ENCODE measurements at places on chromosomes 6 and 20.

GRCh38 chr20:10708351-10709185, 34.8 kb upstream of the JAG1 start:
- DNase-seq, result no peak

GRCh38 chr6:44630125-44631028, 242.9 kb downstream of the CDC5L start:
- DNase-seq, result peak; percentile 44

GRCh38 chr20:54131675-54132611, 41.8 kb downstream of the CYP24A1 start:
- DNase-seq, result no peak

DNA sequence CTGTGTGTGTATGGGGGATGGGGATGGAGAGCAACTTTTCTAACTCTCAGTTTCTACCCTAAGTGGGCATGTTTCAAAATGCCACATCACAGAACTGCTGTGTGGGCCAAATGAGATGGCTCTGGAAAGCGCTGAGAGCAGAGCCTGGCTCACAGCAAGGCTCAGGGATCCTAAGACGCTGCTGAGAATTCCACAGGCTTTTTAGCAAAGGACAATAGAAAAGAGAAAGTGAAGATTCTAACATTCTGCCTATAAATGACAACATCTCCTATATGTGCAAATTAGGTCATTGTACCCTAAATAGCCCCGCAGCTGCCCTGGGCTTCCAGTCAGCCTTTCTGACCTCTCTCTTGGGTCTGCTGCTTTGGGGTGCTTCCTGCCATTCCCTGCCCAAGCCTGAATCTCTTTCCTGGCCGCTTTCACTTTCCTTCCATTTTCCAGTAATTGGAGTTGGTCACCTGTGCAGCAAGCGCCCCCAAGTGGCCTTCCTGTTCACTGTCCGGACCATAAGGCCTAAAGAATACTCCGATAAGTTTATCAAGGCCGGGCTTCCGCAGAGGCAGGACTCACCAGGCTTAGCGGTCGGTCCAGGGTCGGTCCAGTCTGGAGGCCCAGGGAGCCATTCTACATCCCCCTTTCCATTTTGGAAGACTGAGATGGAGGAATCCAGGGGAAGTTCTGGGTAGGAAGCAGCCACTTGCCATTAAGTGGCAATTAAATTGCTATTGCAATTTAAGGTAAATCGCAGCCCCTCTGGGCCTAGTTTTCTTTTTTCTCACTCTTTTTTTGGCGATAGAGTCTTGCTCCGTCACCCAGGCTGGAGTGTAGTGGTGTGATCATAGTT, 6.7 kb upstream of the DDR1 start:
- peak; percentile 95 for DNase-seq

DNA sequence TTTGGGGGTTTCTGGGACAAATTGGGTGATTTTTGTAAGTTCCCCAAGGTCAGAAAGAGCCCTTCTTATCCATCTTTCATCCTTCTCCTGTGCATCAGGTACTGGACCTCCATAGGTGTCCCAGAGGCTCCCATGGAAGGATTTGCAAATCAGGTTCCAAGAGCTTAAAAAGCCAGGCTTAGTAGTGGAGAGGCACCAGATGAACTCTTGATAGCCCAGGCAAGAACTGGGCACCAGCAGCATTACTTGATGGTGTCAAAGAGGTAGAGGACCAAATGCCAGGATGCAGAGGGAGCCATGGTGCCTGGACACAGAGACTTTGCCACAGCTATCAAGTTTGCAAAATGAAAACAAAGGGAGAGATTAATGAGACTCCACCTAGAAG, 20.9 kb upstream of the TRAM2 start:
- DNase-seq, result no peak

- DNase-seq, result no peak
Observed at GRCh38 chr6:144811140-144811539, 526.0 kb downstream of the UTRN start.

GRCh38 chr6:84228198-84228543, 728 bp upstream of the CEP162 start:
- DNase-seq, result no peak

DNA sequence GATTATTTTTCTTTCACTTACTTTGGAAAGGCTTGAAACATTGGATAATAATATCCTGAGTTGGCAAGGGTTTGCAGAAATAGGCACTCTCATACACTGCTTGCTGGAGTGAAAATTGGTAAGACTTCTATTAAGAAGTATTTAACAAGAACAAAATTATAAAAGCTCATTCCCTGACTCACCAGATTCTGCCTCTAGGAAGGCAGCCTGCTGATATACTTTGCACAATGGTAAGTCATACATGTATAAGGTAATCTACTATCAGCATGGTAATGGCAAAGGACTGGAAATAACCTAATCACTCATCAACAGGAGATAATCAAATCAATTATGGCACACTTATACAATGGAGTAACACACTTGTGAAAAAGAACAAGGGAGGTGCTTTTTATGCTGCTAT, 85.8 kb downstream of the PLCG1 start:
- no peak for DNase-seq

- peak; percentile 69 for DNase-seq
Observed at GRCh38 chr20:63896264-63897105, 1.6 kb downstream of the DNAJC5 start.

DNA sequence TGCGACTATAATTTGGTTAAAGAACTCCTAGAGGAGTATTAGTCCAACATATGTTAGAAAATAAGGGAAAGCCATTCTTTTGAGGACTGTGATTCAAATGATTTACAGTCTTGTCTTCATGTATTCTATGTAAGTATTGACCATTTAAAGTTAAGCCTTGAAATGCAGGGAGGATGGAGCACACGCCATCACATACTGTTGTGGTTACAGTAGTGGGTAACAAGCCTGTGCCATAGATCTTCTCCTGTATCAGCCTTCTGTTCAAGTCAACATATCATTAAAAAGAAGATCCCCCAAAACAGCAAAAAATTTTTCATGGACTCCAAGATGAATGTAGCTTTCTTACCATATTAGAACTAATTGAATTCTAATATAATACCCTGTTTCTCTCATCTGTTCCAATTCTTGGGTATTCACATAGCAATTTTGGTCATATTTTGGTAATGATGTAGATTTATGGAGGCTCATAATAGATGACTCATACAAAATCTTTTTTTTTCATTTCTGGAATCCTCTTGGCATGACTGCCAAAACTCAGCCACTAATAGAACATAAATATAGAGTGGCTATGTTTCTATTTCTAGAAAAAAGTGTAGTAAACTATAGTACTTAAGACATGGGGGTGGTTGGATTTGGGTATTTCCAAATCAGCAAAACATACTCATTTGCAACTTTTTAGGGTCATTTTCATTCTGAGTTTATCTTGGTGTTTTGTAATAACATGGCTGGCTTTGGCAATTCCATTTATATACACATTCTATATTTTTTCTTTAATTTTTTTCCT, 413.5 kb downstream of the BCKDHB start:
- no peak for DNase-seq

DNA sequence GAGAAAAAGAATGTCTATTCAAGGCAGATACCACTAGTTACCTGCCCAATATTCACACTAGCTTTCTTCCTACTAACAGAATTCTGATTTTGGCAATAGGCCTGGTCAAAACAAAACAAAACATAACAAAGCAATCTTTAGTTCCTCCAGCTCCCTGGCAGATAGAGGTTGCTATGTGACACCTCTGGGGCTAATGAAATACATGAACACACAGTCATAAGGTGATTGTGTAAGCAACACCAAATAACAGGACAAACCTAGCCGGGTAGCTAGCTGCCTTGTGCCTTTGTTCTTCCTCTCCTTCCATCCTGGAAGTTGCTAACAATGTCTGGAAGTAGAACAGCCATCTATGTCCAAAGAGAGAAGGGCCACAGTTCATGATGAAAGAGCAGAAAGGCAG, 6.0 kb upstream of the HMGN3 start:
- DNase-seq, result no peak

GRCh38 chr6:1473166-1473565, 83.8 kb downstream of the FOXF2 start:
- no peak for DNase-seq

GRCh38 chr20:45044084-45044573, 56.8 kb downstream of the KCNS1 start:
- peak; percentile 83 for DNase-seq

DNA sequence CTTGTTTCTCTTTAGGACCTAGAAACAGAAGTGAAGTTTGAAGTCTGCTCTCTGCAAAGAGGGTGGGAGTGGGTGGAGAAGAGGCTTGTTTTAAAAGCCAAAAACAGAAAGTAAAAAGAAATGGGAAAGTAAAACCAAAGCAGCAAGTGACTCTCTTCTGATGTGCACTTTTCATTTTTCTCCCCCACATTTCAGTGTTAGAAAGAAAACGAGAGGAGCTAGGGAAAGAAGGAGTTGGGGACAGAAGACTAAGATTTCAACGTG, 1.3 kb downstream of the C6orf141 start:
- no peak for DNase-seq

DNA sequence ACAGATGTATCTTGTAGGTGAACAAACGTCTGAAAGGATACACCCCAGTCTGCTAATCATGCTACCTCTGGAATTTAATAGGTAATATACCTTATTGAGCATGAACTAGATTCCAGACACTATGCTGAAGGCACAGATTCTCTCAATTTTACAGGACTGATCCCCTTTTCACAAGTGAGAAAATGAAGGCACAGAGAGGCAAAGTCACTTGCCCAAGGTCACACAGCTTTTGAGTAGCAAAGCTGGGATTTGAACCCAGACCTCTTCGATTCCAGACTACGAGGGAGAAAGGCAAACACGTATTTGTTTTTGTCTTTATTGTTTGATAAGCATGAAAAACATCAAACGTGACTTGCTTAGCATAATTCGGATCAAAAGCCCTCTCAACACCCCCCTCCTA, 34.4 kb upstream of the PMEPA1 start:
- DNase-seq, result no peak

DNA sequence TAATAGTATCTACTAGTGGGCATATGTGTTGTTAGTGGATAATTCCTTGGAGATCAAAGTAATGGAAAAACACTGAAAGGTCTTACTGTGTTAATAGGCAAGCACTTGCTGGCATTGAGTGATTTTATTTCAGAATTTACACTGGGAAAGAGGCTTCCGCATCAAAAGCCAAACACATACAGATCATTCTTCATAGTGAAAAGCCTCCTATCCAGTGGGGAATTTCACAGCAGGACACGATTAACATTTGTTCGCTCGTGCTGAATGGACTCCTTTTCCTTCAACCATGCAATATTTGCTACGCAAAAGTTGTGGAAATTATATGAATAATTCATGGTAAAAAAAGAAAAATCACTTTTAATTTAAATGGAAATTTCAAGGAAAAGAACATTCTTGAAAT, 26.4 kb downstream of the GABRR1 start:
- no peak for DNase-seq

- DNase-seq, result no peak
Observed at GRCh38 chr6:170535004-170535403, 18.1 kb downstream of the PSMB1 start.
